ENCODE measurements at places on chromosomes 2 and 18.

DNA sequence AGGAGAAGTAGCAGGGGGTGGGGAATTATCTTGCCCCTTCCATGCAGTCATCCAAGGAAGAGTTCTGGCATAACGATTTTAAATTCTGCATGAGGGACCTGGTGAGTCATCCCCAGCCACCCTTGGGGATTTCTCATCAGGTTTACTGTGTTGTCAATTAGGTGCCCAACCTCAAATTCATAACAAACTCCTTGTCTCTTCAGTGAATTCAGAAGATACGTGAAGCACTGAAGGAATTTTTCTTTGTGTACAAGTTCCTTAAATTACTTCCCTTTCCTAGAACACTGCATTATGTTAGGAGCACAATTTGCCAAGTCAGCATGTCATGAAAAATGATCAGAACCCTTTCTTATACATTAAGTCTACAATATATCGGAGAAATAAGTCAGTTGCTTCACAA, 70.8 kb upstream of the NOSTRIN start:
- DNase-seq, result no peak

DNA sequence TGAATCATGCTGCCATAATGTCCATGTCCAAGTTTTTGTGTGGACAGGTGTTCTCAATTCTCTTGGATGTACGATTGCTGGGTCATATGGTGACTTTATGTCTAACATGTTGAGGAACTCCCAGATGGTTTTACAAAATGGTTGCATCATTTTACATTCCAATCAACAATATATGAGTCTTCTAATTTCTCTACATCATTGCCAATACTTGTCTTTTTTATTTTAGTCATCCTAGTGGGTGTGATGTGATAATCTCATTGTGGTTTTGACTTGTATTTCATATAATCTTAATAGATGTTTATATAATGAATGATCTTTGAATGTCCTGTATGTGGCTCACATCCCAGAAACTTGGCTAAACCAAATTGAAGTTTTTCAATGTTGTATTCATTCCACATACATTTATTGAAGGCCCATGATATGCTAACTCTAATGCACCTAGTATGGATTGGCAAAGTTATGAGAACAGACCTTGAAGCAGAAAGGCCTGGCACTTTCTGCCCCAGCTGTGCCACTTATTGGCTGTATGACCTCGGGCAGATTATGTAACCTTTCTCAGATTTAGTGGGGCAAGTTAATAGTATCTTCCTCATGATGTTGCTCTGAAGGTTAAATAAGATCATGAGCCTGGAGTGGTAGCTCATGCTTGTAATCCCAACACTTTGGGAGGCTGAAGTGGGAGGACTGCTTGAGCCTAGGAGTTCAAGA, 205.4 kb downstream of the RAB3GAP1 start:
- DNase-seq, result no peak

DNA sequence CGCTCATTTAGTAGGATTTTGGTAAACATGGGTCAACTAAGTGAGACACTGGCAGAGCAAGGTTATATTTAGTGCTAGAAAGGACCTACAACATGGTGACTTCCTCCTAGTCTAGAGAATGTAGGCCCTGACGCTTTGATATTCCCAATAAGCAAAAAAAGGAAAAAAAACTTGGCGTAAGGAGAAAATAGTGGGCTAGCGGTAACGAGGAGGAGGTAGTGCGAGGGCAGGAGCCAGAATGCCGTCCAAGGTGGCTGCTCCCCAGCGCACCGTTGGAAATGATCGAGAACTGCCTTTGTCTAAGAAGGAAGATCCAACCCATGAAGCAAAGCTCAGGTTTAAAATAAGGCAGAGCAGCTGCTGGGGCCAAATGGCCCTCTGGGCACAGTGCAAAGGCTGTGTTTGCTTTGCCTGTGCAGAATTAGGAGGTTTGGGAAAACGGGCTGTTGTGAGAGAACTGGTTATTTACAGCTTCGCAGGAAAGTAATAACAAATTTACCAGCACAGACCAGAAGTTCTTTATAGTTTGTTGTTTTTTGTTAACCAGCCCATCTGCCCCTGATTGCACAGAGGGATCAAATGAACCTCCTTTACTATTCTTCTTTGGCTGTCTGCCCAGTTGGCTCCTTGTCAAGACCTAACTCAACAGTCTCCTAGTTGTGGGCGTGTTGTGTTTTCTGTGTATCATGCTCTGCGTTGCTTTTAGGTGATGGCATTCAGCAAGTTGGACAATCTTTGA, 86.6 kb downstream of the ITGB1BP1 start:
- no peak for DNase-seq

DNA sequence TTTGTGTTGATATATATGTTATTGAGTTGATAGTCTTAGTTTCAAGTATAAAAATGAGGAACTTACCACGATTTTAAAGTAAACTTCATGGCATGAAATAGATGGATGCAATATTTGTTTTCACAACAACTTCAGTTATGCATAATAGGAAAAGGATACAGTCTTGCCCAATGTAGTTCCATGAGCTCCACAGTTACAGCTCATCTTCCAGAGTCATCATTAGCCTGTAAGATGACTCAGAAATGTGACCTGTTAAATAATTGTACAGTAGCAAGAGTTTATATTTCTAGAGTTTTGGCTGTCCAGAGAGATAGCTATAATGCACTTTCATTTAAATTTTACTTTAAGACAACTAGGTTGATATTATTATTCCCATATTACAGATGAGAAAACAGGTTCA, 80.9 kb upstream of the ARHGAP28 start:
- DNase-seq, result no peak

DNA sequence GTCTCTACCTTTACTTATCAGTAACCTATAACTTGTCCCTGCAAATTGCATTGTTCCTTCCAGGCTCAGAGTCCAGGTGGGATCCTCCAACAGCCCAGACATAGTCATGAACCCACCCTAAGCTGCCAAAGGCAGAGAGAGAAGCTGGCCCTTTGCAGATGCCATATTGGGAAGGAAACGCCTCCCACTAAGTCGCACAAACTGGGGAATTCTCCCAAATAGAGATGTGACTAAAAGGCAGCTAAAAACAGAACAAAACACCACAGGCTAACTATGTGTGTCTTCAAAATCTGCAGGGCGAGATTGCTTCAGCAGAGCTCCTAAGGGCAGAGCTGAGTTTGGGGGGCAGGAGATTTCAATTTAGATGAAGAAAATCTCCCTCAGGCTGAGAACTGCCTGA, 38.5 kb upstream of the SIGLEC15 start:
- DNase-seq, result no peak

DNA sequence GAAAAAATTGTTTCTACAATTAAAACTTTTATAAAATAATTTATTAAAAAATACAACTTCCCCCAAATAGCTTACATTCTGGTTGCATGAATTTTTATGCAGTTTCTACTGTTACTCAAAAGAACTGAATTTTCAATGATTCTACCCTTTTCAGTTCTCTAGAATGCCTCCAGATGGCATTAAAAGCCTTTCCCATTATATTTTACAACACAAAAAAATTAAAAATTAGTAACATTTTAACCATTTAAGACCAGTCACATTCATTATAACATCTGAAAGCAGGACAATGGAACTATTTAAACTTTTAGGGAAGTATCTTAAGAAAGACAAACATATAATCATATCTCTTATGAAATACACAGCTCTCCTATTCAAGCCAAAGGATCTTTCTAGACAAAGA, 236.0 kb upstream of the REV1 start:
- no peak for DNase-seq

DNA sequence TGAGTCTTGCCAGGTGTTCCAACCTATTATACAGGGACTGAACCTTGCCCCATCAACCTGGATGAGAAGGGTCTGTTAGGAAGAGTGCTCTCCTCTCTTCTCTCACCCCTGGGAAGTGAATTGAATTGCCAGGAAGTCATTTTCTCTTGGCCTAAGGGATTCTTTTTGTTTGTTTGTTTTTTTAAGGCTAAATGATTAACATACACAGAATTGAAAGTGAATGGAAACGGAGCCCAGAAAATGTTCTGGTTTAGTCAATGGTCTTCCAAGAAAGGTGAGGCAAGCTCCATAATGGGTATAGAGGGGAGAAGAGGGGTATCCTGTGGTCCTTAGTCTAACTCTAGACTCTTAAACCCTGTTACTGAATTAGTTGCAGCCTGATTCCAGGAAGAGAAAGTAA, 189.1 kb downstream of the FSHR start:
- no peak for DNase-seq
